ENCODE measurements at places on chromosomes 3 and 15.

GRCh38 chr3:12658593-12659058 is 5.3 kb downstream of the RAF1 start:
- DNase-seq = peak; percentile 82

DNA sequence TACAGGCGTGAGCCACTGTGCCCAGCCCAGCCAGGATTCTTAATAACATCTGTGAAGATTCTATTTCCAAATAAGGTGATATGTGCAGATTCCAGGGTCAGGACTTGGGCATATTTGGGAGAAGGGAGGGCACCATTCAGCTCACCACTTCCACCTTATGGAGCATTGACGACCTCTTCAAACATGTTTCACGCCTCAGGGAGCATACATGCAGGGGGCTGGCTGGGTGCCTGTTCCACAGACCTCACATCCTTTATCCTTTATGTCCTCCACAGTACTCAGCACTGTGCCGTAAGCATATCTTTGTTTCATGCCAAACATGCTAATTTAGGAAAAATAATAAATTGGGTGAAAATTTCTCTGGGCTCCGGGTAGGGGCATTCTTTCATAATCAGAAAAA is 229.0 kb downstream of the THSD4 start:
- no peak for DNase-seq

GRCh38 chr3:190013943-190014924 is 106.5 kb downstream of the P3H2 start:
- DNase-seq = no peak

DNA sequence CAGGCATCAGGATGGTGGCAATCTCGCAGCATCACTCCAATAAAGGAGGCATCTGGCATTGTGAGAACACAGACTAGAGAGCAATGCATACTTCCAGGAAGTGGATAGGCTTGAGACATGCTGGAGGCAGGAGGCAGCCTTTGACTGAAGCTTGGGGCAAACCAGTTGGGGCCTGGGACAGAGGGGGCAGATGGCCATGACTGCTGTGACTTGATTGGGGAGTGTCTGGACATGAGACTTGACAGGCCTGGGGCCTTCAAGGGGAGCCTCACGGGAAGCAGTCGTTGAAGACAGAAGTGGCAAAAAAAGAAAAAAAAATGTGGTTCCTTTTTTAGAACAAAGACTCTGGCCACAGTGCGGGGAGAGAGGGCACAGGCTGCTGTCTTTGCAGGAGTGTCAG is 44.7 kb upstream of the CHRNA7 start:
- no peak for DNase-seq

- no peak for DNase-seq
Observed at GRCh38 chr15:51085764-51086163, 8.9 kb downstream of the TNFAIP8L3 start.

DNA sequence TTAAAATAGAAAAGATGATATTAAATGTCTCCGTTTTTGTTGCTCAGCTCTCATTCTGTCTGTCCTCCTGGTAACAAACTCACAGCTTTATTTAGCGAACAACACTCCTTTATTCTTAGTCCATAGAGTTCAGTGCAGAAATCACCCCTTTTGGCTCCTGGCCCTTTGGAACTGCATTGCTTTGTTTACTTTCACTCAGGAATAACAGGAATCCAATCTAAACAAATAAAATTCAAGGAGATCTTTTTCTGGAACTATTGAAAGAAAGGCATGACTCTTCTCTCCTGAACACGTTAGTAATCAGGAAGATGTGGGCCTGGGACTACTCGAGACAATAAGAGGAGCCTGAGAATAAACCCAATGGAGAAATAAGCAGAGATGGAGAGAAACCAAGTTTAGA is 409.2 kb downstream of the DIPK2A start:
- no peak for DNase-seq

DNA sequence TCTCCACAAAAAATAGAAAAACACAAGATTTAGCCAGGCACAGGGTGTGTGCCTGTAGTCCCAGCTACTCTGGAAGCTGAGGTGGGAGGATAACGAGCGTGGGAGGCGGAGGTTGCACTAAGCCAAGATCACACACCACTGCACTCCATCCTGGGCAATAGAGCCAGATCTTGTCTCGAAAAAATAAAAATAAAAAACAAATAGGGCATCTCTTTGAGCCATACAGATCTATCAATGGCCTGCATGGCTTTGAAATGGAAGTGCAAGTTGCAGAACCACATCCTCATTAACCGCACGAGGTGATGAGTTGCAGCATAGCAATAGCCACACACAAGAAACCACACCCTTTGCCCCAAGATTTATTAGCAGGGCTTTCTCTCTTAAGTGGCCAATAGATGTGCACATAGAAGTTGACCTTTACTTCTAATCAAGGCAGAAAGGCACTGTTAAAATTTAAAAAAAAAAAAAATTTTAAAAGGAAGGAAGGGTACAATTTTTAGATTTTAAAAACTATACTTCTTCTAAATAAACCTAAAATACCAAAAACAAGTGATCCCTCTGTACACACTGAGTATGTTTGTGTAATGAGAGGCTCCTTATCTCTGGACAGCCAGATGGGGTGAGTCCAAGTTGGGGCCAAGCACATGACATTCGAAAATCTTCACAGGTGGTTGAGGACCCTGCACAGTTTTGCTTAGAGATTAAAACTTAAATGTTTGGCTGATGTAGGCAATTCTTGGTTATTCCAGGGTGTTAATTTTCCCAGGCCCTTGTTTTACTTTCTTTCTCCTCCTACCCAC is 53.4 kb downstream of the FILIP1L start:
- DNase-seq = no peak

- DNase-seq = no peak
Observed at GRCh38 chr3:156725682-156726081, 51.3 kb downstream of the TIPARP start.

DNA sequence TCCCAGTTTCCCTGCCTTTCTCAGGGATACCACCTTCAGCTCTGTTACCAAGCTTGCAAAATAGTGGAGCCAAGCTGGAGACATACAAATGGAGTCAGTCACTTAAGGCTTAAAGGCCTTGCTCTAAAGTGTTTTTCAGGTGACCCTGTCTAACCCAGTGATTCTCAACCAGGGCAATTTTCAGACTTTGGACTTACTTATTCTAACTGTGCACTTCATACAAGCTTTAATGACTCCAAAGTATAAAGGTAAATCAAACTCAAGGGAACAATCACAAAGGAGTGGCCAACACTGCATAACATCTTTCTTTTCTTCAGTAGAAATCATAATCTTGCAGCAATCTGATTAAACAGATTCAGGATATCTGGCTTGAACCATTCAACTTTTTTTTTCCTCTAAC is 9.4 kb downstream of the ANO10 start:
- no peak for DNase-seq

DNA sequence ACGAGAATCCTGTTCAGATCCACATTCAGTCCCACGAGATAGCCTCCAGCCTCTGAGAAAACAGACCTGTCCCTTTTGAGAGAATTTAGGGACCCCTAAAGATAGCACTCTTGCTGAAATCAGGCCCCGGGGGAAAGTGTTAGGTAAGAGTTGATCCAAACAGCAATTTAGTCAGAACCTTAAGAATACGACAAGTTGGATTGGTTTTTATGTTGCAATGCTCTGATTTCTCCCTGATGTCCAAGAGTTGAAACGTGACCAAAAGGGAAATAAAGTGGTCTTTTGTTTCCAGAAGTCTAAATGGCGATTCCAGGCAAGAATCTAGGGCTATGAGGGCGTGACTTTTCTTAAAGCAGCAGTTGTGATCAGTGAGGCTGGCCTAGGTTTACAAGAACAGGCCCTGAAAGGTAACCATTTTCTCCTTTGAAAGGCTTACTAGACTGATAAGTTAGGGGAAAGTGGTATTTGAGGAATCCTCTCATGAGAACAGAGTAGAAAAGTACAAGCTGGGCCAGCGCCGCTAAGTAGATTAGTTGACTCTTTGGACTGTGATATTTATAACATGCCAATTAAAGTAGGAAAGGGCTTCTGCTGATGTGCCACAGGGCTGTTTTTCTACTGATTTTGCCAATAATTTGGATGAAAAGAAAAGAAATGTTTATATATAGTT is 4.9 kb downstream of the MAN2A2 start:
- no peak for DNase-seq

GRCh38 chr3:159429702-159430101 is 558.9 kb upstream of the IL12A start:
- no peak for DNase-seq

DNA sequence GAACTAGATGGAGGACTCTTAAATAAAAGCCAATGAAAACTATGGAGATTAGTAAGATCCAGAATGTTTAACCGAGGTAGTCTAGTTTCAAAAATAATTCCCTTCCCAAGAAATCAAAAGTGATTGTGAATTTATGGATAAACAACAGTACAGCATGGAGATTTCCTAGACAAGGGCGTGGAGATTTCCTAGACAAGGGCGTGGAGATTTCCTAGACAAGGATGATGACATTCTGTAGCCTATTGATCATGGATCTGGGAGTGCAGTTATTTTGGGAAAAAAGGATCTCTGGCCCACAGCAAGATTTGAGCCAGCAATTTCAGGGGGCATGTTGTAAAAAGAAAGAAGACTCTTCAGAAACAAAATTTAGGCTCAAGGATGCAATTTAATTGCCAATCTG is 175.3 kb downstream of the RAP2B start:
- no peak for DNase-seq

DNA sequence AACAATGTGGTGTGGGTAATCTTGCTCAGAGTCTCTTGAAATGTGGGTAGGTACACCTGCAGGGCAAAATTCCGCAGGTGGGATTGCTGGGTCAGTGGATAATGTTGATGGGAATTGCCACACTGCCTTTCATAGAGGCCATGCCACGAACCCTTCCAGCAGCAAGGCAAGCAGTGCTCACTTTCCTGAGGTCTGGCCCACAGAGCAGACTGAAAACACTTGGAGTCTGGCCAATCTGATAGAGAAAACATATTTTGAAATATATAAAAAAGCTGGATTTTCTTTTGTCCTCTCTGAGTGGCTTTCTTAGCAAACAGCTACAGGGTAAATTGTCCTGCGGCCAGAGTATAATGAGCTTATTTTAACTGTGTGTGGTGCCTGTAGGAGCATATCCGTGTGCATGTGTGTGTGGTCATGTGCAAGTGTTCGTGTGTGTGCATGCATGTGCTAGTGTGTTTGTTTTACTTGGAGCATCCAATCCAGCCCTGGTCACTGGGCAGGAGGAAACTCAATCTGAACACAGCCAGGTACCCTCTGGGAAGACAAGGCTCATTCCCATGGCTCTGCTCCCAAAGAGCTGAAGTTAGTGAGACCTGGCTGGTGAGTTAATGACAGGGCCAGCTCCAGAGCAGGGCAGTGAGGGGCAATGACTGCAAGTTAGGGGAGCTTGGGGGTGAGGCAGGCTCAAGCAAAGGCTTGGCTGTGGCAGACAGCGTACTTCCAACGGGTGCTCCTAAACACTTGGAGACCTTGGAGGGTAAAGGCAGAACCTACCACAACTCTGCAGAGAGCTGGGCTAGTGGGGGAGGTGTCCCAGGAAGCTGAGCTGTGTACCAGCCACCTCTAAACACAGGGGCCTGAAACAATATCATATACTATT is 91.3 kb downstream of the PLXNA1 start:
- DNase-seq = no peak

GRCh38 chr3:24565656-24566055 is 71.0 kb upstream of the THRB start:
- DNase-seq = no peak

GRCh38 chr3:147572970-147573340 is 163.8 kb downstream of the ZIC1 start:
- DNase-seq = no peak

DNA sequence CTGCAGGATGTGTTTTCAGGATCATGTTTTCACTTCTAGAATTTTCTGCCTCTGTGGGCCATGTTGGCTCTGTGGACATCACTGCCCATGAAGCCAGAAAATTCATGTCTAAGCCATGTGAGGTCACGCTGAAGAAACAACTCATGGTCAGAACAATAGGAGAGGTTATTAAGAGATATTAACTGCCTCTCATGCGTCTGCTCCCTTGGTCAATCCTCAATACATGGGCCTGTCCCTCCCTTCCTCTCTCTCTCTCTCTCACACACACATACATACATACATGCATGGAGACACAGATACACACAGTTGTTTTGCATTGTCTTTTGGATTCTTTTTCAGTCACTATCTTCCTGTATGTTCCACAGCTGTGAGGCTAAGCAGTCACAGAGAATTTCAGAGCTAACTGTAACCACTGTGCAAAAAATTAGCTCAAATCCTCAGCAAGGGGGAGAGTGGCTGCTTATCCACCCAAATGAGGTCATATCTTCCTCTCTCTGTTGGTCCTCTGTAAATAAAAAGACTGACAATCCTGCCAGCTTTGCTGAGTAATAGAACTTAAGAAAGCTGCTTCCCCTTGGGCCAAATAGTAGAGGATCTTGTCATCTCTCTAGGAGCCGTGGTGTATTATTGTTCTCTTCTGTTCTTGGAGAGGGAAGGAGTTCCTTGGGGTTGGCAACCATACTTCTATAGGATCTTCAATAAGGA is 45.6 kb downstream of the LRTM1 start:
- DNase-seq = peak; percentile 97

- peak; percentile 62 for DNase-seq
Observed at GRCh38 chr3:107598926-107599771, 76.4 kb downstream of the BBX start.

GRCh38 chr3:184491011-184491576 is 70.5 kb upstream of the EPHB3 start:
- no peak for DNase-seq

DNA sequence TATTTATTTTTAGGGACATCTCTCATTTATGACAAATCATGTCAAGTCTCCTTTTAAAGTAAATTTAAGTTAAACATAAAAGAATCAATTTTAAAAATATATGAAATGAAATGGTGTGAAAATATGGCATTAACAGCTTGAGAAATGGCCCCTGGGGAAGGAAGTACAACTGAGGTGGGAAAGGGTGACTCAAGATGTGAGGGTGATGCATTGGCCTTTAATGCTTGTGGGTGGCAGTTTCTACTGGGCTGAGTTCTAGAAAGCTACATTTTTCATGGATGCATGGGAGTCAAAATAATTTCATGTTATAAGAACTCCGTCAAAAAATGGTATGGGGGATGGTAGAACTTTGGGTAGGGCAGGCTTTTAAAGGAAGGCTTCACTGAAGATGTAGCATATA is 708.8 kb upstream of the CFAP20DC start:
- DNase-seq = no peak

GRCh38 chr3:41159588-41160189 is 39.6 kb upstream of the CTNNB1 start:
- DNase-seq = no peak

- DNase-seq = peak; percentile 42
Observed at GRCh38 chr3:63877737-63878393, 14.2 kb downstream of the ATXN7 start.

DNA sequence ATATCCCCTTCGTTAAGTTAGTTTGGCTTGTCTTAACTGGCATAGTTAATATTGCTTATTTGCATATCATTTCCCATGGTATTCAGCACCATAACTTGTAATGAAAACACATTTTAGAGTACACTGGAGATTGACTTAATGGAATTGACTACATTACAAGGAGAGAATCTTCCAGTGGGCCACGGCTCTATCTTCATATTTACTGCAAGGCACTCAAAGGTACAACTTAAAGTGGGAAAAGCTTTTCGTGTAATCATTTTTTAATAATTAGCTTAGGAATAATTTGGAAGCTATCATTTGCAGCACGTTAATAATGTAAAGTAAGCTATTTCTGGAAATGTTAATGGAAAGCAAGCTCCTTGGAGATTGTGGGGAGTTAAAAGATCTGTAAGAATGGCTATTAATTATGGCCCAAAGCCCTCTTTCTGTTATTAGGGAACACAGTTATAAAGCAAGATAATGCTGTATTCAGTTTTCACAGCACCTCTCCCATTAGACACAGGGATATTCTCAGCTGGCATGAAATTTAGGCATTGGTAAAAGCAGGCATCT is 551.5 kb upstream of the RGMA start:
- DNase-seq = no peak

All from astrocyte of the spinal cord (primary cell).